ENCODE measurements at places on chromosomes 4 and X. TPM values are rescaled to one million over a fixed set of nuclear protein-coding genes. Genes with fewer than 3 reads are reported as not detected.

Gene FAM47A
- not detected for total RNA-seq

Gene TNMD
- total RNA-seq = 1.4 TPM

- no peaks in the 10 kb centered on the region for H3K27me3 ChIP-seq
- H3K36me3 ChIP-seq = peaks cover 2% of the 10 kb centered on the region
- no peak overlapping the region for H3K4me3 ChIP-seq
- no peak overlapping the region for H3K27ac ChIP-seq
- no peak for DNase-seq
Measured at GRCh38 chr4:162499478-162499877, 335.7 kb upstream of the FSTL5 start.

- no peak for DNase-seq
- H3K27ac ChIP-seq = no peak overlapping the region
- H3K4me1 ChIP-seq = peaks cover 14% of the 10 kb centered on the region
- no peak overlapping the region for H3K4me3 ChIP-seq
- no peaks in the 10 kb centered on the region for H3K27me3 ChIP-seq
Measured at GRCh38 chrX:74280759-74281158, 23.2 kb upstream of the ZCCHC13 start.

- H3K4me3 ChIP-seq = no peak overlapping the region
- no peak overlapping the region for H3K27ac ChIP-seq
- H3K4me1 ChIP-seq = no peaks in the 10 kb centered on the region
- H3K36me3 ChIP-seq = no peaks in the 10 kb centered on the region
- no peak for DNase-seq
Measured at GRCh38 chr4:14241574-14241973, 614.0 kb upstream of the BOD1L1 start.

DNA sequence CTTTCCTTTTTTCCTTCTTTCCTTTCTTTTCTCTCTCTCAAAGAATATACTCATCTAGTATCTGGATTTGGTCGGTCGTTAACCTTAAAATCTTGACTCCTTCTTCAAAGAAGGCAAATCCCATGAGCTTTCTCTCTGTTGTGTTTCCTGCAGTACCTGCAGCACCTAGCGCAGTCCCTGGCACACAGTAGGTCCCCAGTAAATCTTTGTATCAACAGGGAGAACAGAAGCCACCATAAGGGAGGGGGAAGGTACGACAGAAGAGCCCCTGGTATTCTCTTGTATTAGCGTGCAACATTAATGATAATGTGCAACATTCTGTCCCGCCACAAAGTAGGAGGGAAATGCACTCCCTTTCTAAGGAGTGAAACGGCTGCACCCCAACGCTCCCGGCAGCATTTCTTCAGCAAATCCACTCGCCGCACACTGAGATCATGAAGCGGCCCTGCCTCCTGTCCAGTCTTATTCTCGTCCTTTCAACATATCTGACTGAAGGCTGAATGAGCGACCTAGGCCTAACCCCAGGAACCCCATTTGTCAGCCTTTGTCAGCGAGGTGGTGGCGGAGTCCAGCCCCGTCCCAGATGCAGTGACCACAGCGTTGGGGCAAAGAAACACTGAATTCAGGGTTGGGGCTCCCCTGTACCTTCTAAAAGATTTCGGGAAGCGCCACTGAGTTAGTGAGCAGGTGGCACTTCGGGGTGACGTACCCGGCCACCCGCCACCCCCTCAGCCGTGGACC lies 133.7 kb downstream of the AMELX start:
- DNase-seq = no peak
- peak overlapping the region; percentile 58 for H3K4me3 ChIP-seq
- H3K4me1 ChIP-seq = no peaks in the 10 kb centered on the region
- H3K27ac ChIP-seq = peak overlapping the region; percentile 69
- H3K36me3 ChIP-seq = no peaks in the 10 kb centered on the region

Data from gastrocnemius medialis (tissue), 4 donors.